Hindlimb muscle (tissue), 1 donor: ENCODE measurements at places on chromosomes 7 and 10. TPM values are rescaled to one million over a fixed set of nuclear protein-coding genes. Genes with fewer than 3 reads are reported as not detected.
A peak's percentile ranks its signal among the peaks of the same experiment; 100 is the strongest.

The HMX2 gene
- not detected for polyA plus RNA-seq

DNA sequence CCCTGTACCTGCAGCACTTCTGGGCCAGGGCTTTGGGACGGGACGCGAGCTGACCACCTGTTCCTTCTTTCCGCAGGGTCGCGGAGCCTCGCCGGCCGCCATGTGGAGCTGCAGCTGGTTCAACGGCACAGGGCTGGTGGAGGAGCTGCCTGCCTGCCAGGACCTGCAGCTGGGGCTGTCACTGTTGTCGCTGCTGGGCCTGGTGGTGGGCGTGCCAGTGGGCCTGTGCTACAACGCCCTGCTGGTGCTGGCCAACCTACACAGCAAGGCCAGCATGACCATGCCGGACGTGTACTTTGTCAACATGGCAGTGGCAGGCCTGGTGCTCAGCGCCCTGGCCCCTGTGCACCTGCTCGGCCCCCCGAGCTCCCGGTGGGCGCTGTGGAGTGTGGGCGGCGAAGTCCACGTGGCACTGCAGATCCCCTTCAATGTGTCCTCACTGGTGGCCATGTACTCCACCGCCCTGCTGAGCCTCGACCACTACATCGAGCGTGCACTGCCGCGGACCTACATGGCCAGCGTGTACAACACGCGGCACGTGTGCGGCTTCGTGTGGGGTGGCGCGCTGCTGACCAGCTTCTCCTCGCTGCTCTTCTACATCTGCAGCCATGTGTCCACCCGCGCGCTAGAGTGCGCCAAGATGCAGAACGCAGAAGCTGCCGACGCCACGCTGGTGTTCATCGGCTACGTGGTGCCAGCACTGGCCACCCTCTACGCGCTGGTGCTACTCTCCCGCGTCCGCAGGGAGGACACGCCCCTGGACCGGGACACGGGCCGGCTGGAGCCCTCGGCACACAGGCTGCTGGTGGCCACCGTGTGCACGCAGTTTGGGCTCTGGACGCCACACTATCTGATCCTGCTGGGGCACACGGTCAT is 13.3 kb downstream of the GPR146 start:
- DNase-seq: no peak

DNA sequence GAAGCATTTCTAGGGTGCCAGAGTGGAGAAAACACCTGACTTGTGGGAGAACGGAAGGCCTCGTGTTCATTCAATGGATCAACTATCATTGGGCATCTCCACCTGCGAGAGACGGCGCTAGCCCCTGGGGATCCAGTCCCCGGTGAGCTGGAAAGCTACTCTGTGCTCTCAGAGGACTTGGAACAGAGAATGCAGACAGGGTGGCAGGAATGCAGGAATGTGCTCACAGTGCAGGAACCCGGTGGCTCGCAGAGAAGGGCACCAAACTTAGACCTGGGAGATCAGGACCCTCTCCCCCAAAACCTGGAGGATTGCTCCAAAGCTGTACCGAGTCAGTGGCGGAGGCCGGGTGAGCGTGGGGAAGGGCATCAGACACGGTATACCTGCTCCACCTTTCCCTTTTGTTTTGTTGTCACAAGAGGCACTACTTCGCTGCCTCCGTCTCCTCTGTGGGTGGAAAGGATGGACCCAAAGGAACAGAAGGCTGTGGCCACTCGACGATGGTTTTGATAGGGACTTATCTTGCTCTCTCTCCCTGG is 569.0 kb upstream of the C7orf33 start:
- no peak for DNase-seq

The PAPSS2 gene
- 8.7 TPM for polyA plus RNA-seq

The MEOX2 gene
- 40.2 TPM for polyA plus RNA-seq

DNA sequence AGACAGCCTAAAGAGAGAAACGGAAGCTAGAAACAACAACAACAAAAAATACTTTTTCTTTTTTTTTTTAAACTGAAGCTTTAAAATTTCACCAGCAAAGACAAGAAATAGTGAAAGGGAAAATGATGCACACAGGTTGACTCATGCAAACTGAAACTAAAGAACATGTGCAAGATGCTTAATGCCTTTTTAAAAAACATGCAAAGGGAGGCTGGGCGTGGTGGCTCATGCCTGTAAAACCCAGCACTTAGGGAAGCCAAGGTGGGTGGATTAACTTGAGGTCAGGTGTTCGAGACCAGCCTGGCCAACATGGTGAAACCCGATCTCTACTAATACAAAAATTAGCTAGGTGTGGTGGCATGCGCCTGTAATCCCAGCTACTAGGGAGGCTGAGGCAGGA is 15.1 kb upstream of the CUBN start:
- no peak for DNase-seq

The SSC4D gene
- 0.85 TPM for polyA plus RNA-seq

- DNase-seq: no peak
These were observed 162.9 kb downstream of the GRK5 start for GRCh38 chr10:119370111-119370741.

DNA sequence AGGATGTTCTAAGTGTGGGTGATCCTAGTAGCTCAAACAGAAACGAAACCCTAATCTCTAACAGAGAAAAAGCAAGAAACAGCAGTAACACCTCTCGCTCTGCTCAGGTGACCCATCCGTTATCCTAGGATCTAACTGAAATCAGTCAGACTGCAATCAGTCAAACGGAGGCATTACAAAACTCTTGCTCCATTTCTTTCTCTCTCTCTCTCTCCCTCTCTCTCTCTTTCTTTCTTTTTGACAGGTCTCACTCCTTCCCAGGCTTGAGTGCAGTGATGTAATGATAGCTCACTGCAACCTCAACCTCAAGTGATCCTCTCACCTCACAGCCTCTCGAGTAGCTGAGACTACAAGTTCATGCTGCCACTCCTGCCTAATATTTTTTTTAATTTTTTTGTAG is 1283.5 kb upstream of the CELF2 start:
- DNase-seq: no peak

DNA sequence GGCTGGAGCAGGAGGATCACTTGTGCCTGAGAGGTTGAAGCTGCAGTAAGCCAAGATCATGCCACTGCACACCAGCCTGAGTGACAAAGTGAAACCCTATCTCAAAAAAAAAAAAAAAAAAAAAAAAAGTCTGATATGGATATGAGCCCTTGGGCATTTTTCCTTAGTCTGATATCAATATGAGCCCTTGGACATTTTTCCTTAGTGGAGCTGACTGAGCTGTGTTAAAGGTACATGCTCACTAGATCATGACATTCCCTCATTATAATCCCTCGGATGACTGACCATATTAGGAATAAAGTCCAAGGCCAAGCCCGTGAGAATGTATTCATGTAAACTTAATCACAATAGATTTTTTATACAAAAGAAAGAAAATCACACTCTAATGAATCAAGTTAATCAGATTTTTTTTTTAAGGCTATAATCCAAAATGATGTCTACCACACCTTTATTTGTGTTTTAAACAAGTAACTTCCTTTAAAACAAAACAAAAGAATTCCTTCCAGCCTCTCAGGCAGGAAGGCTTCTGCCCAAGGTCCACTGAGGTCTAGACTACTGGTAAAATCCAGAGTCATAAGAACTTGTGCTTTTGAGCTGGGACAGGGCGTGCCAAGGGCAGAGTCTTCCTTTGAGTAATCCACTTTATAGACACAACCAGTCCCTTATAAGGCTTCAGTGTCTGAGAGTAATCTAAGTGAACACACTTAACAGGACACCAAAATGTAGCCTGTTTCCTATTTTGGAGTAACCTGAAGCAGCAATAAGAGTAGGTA is 5.5 kb downstream of the PPA1 start:
- no peak for DNase-seq

- peak; percentile 50 for DNase-seq
These were observed 48.0 kb downstream of the CREB3L2 start for GRCh38 chr7:137953665-137954470.

The VGF gene
- not detected for polyA plus RNA-seq

DNA sequence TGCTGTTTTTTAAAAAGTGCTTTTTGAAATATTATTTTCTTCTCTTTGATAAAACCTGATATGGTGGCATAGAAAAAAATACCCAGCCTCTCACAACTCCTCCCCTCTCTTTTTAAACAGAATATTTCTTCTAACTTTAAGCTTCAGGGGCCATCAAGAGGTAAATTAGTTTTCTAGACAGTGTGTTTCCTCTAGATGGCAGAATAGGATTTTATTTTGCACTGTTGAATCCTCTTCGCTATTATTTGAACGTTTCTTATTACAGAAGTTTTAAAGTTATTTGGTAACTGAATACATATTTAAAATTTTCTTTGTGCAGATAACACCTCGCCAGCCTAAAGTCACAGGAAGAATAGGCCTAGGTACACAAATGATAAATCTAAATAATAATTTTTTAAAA is 30.3 kb downstream of the ARL5B start:
- DNase-seq: no peak

DNA sequence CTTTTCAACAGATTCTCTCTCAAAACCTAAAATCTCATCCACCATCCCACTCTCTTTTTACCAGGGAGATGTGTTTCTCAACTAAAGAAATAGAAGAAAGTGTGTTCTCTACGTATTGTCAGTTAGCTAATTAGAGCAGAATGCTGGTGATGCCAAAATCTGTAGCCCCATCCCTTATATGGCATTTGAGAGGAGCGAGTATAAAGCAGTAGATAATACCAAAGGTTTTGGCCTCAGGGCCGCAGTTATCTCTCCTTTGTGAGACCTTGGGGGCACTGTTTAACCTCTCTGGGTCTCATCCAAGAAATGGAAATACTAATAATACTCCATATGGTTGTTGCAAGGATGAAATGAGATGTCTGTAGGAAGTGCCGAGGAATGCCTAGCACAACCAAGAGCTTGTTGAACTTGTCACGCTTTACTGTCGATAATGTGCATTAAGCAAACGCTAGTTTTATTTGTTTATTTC is 456 bp upstream of the DLD start:
- DNase-seq: no peak

The HYAL4 gene
- polyA plus RNA-seq: not detected

The EBLN1 gene
- not detected for polyA plus RNA-seq

DNA sequence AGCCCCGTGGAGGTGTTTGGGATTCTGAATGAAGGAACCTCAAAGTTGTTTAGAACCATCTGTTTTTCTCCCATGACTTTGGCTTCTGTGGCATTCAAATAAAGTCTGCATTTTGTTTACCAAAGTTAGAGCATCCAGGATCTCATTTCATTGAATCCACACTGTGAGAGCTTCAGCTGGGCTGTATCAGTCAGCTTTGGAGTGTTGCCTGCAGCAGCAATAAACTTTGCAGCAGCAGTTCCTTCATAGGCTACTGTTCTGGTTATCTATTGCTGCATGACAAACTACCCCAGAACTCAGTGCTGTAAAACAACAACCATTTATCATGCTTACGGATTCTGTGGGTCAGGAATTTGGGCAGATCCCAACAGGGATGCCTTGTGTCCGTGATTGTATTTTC is 1575.2 kb upstream of the LRRTM3 start:
- no peak for DNase-seq

DNA sequence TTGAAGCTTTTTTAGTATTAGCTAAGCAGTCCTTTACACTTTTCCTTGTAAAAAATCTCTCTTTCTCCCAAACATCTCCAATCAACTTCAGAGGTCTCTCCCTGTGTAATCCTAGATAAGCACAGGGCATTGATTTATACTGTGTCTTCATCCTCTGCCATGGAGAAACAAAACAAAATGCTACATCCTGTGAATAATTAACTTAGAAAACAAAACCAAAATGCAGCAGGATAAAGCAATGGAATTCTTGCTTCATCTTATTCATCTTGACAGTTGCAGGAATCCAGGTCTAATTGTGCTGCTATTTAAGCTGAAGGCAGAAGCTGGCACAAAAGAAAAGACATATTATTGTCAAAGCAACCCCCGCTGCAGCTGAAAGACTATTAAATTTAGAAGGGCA is 641.5 kb upstream of the SORCS1 start:
- DNase-seq: no peak

- no peak for DNase-seq
These were observed 28.6 kb upstream of the IL15RA start for GRCh38 chr10:6005856-6006395.

DNA sequence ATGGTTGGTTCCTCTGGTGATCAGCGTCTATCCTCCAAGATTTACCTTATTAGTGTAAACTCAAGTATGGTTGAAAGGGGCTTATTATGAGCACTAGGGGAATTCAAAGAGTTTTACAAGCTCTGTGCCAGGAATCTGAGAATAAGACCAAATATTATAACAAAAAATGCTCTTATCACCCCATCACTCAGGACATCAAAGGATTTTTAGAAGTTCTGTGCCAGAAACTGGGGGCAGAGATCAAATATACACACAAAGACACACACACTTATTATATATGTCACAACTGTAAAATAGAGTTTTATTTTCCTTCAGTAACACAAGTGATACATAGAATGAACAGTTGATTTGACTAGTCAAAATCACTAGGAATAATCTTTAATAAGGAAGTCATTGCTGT is 89.3 kb downstream of the MLLT10 start:
- DNase-seq: no peak

GRCh38 chr7:106867641-106868351 is 2.7 kb downstream of the PIK3CG start:
- DNase-seq: no peak

GRCh38 chr7:74226633-74227032 is 16.8 kb downstream of the LAT2 start:
- DNase-seq: no peak

DNA sequence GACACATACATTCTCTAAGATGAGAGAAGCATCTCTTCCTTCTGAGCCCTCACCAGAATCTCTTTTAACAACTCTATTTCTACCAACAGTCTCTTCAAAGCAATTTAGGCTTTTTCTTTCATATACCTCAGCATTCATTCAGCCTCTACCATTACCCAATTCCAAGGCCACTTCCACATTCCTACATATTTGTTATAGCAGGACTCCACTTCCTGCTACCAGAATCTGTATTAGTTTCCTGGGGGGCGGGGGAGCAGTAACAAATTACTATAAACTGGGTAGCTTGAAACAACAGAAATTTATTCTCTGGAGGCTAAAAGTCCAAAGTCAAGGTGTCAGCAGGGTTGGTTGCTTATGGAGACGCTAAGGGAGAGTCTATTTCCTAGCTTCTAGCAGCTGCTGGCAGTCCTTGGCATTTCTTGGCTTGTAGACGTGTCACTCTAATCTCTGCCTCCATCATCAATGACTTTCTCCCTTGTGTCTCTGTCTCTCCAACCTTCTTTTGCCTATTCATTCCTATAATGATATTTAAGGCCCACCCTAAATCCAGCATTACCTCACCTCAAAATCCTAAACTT is 7.4 kb downstream of the PRPS1L1 start:
- DNase-seq: no peak

DNA sequence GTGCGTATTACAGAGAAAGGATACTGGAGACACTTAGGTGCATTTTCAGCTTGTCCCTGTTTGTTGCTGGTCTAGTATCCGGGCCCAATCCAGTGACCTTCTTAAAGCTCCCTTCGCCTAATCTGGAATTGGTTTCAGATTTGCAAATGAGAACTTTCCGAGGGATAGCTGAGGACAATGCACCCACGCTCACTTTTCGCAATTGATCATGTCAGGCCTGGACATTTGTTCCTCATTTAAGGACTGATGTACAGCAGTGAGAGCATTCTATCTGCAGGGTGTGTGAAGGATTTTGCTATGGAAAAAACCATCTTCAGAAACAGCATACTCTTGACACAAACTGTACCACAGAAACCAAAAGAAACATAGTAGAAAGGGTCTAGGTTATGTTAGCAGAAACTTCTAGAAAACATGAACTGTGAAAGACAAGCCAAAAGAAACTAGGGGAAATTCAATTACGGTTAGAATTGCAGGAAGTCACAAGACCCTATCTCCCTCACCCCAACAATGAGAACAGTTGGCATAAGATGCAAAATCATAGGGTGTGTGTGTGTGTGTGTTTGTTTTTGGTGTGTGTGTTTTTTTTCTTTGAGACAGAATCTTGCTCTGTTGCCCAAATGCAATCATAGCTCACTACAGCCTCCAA is 331.1 kb downstream of the CALN1 start:
- DNase-seq: no peak
